ENCODE measurements at places on chromosomes 2 and 18. TPM values are rescaled to one million over a fixed set of nuclear protein-coding genes. Genes with fewer than 3 reads are reported as not detected.

GRCh38 chr18:23137097-23137635 is 1.9 kb downstream of the CABLES1 start:
- DNase-seq, result no peak

DNA sequence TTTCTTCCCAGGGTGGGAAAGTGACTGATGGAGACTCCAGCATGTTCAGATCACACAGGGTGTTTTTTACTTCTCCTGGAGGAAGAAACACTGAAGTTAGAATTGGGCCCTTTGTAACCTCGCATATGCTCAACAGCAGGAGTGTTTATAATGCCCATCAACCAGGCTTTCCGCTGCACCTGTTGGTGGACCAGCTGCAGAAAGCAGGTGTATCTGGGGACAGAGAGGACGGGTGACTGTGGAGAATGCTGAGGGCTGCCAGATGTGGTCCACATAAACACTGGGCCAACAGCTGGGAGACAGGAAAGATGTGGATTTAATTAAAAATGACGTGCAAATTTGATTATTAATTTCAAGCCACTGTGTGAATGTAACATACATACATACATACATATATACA is 335.5 kb upstream of the SPRED2 start:
- no peak for DNase-seq

DNA sequence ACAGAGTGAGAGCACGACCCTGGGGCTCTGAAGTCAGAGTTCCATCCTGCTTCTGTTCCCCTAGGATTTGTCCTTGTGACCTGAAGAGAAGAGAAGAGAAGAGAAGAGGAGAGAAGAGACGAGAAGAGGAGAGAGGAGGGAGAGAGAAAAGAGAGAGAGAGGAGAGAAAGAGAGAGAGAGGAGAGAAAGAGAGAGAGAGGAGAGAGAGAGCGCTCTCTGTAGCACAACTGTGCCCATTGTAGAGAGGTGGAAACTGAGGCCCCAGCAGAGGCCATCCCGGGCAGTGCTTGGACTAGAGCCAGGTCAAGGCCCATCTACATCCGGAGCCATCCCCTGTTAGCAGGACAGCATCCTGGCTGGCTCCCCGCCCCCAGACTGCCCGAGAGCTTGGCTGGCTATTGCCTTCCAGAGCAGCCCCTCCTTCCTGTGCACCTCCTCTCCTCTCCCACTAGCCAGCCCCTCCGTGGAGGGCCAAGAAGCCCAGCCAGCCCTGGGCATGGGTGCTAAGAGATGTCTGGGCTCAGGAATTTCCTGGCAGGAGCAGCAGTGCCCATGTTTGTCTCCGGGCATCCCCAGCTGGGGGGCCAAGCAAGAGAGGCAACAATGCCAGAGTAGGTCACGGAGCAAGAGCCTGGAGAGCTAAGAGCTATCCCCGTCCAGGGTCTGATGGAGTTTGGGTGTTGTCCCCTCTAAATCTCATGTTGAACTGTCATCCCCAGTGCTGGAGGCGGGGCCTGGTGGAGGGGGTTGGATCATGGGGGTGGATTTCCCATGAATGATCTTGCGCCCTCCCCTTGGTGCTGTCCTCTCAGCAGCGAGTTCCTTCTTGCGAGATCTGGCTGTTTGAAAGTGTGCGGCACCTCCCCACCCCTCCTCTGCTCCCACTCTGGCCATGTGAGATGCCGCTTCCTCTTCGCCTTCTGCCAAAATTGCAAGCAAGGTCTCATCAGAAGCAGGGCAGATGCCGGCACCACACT is 18.2 kb upstream of the GPR55 start:
- no peak for DNase-seq

DNA sequence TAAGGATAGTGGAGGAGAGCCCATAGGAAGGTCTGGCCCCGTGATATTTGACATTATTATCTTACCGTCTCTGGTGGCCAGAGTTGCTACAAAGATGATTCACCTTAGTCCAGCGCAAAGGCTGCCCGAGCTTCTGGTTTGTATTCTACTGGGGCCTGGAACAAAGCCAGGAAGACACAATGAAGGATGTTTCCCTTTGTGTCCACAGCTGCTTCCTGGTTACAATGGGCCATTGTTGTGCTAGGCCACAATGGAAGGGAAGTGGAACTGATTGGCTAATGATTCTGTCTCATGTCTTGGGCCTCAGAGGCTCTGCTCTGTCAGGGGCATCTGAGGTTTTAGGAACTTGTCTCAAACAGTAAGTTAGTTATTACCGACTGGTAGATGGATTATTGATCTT is 132.2 kb downstream of the TDRD15 start:
- DNase-seq, result no peak

GRCh38 chr2:21367421-21367820 is 243.7 kb downstream of the TDRD15 start:
- peak; percentile 69 for DNase-seq

EIF5B gene
- polyA plus RNA-seq, result 21.8 TPM

DNA sequence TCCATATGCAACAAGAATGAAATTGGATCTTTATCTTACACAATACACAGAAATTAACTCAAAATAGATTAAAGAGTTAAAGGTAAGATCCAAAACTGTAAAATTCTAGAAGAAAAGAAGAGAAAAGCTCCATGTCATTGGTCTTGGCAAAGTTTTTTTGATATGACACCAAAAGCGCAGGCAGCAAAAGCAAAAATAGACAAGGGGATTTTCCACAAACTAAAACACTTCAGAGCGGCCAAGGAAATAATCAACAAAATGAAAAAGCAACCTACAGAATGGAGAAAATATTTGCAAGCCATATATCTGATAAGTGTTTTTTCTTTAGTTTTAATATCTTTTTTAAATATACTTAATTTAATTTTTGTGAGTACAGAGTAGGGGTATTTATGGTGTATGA is 112.8 kb upstream of the CAB39 start:
- DNase-seq, result no peak

DNA sequence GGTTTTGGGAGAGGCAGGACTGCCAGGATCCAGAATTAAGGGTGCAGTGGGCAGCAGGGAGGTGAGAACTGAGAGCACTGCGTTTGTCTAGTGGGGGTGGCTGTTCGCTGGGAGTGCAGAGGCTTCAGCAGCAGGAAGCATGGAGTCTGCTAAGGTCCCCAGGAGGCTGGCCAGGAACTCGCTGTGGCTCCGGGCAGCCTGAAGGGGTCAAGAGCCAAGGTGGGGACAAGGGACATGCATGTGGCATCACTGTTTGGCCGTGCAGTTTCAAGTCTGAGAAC is 43.2 kb upstream of the SEMA4C start:
- no peak for DNase-seq

DNA sequence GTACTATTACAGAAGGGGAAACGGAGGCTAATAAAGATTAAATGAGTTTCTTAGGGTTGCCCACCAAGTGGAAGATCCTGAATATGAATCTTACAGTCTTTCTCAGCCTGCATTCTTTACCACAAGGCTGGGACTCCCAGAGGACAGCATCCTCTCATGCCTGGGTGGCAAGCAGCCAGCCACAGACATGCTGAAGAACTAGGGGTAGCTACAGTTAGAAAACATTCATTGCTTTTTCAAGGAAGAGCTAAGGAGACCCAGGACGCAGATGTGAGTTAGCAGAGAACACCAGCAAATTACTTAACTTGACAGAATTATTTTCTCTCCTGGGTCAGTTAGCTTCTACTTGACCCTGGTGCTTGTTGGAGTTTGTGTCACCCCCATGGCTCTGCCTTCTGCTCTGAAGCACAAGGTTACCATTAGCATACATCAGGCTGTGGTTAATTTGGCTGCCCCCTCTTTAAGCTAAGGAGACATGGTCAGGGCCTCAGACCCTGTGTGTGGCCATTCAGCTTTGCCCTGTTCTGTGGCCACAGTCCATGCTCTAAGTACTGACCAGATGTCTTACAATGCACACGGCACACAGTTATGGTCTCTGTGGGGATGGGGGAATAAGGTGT is 132.3 kb upstream of the TNP1 start:
- DNase-seq, result no peak

DNA sequence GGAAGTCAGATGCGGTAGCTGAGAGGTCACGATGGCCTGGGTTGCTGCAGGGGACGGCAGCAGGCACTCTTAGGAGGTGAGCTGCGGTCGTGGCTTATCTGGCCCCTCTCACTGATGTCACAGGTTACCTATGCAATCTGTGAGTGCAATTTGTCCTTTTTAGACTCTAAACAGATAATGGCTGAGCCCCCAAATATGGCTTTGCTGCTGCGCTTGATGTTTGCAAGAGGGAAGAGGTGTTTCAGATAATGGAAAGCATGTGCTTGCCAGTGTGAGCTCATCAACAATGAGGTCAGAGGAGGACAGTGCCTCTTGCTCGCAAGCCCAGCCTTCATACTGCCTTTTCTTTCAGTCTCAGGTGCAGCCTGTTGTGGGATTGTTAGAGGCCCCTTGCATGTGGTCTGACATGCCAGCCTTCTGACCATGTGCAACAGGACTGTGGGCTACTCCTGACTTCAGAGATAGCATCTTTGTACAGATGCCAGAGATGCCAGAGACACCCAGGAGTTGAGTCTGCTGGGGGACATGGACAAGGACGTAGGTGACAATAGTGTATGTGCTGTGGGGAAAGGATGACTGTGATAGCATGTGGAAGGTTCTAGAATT is 151.3 kb downstream of the TANC1 start:
- peak; percentile 56 for DNase-seq

DNA sequence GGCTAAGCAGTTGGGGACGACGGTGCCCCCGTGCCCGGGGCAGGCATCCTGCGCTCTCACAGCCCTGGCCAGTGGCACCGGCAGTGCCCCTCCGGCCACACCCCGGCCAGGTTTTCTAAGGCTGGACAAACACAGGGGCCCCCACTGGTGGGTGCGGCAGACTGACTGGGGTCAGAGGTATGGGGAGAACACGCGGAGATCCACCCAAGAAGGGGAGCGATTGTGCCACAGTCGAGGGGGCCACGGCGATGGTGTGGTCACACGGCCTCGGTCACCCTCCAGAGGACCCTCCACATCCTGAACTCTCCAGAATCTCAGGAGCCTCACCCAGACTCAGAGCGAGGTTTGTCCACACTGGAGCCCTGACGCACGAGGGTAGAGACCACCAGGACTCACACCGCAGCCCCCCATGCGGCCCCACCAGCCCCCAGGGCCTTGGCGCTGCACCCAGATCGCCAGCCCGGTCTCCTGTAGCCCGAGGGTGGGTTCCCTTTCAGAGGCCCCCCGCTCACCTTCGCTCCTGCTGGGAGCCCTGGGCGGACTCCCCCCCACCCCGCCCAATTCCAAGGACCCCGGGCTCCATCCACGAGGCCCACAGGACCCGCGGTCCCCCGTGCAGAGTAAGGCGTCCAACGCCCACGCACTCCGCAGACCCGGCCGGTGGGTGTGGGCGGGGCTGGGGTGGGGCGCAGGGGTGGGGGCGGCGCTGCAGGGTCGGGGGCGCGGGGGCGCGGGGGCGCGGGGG is 15.2 kb downstream of the PDCD1 start:
- DNase-seq, result no peak

GRCh38 chr2:148660999-148661398 is 16.4 kb downstream of the EPC2 start:
- DNase-seq, result peak; percentile 20

PLCD4 gene
- polyA plus RNA-seq, result 1.5 TPM

GRCh38 chr2:240952496-240953246 is 45.7 kb upstream of the SNED1 start:
- DNase-seq, result no peak

CRYGC gene
- not detected for polyA plus RNA-seq

DNA sequence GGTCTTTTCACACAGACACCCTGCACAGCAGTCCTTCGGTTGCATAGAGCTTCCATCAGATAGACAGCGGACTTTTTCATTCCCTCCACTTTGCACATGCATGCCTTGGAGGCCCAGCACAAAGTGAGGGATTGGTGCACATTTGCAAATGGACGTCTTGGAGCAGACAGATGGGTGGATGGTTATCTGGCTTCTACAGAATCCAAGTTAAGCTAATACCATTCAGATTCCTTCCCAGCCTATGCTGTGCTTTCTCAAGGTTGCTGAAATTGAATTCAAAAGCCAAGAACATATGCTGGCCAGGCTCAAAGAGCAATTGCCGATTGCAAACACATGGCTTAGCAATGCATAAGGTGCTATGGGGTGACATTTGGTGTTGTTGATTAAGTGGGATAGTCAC is 186.4 kb downstream of the VAPA start:
- no peak for DNase-seq

DNA sequence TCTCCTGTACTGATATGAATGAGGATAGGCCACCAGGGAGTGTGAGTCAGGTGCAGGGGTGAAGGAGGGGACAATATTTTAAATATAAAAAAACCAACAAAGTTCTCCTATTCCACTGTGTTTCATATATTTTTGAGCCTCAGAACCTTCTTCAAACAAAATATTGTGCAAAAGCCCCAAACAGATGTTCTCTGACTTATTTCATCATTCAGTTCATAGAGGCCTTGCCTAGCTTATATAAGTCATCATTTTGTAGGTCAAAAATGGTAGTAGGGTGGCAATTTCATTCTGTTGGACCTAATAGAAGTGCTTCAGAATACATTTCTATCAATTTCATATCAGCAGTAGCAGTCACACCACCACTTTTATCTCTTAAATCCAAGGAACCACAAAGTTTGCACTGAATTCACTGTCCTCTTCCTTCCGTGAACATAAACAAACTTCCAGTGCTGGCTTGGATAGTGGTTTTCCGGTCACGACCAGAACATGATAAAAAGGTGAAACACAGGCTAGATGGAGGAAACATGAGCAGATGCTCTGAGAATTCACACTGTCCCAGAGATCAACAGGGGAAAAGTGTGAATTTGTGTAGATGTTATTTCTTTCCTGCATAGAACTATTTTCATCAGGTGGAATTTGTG is 99.1 kb downstream of the EN1 start:
- no peak for DNase-seq

- DNase-seq, result no peak
Measured at GRCh38 chr18:13934676-13935075, 19.3 kb upstream of the MC2R start.

DNA sequence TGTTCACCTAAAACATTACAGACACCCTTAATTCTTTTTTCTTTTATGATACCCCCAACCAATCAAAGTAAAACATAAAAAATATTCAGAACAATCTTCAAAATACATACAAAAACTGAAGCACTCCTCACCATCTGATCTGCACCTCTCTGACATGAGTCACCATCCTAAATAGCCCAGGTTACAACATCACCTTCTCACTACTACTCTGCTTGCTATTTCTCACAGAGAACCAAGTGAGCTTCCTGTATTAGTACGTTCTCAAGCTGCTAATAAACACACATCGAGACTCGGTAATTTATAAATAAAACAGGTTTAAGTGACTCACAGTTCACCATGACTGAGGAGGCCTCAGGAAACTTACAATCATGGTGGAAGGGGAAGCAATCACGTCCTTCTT is 183.5 kb downstream of the CBLN2 start:
- DNase-seq, result no peak

DNA sequence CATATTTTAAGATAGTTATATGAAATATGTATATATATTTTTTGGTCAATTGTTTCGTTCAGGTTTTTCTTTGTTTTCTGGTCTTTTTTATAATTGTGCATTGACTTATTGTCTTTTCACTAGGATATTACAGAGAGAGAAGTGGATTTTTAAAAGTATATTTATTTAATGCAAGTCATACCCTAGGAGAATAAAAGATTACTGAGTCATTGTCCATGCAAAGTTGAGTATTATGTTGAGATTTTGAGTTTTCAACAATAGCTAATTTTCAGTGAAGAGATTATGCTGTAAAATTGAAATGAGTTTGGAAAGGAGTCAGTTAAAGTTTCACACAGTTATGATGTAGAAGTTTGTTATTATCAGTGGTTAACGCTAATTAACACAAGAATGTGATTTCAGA is 203.6 kb upstream of the SPRED2 start:
- DNase-seq, result no peak
